Kidney (tissue), 22 donors: ENCODE measurements at places on chromosomes 11 and 22.
A peak's percentile ranks its signal among the peaks of the same experiment; 100 is the strongest.

GRCh38 chr11:117818041-117818873 lies 6.3 kb downstream of the FXYD2 start:
- H3K4me1 ChIP-seq = peaks cover 51% of the 10 kb centered on the region
- no peaks in the 10 kb centered on the region for H3K27me3 ChIP-seq
- no peak overlapping the region for H3K4me3 ChIP-seq
- peaks cover 23% of the 10 kb centered on the region for H3K36me3 ChIP-seq

GRCh38 chr11:101126551-101127196 lies 2.9 kb downstream of the PGR start:
- peak; percentile 41 for DNase-seq
- peak overlapping the region; percentile 63 for H3K4me3 ChIP-seq
- no peaks in the 10 kb centered on the region for H3K36me3 ChIP-seq
- H3K27me3 ChIP-seq = peaks cover 46% of the 10 kb centered on the region
- peak overlapping the region; percentile 48 for H3K27ac ChIP-seq
- H3K4me1 ChIP-seq = no peaks in the 10 kb centered on the region

- no peak for DNase-seq
- no peak overlapping the region for H3K4me3 ChIP-seq
- no peak overlapping the region for H3K27ac ChIP-seq
- H3K4me1 ChIP-seq = no peaks in the 10 kb centered on the region
- no peaks in the 10 kb centered on the region for H3K36me3 ChIP-seq
- no peaks in the 10 kb centered on the region for H3K27me3 ChIP-seq
These were observed 6.6 kb upstream of the MS4A18 start for GRCh38 chr11:60717956-60718355.

DNA sequence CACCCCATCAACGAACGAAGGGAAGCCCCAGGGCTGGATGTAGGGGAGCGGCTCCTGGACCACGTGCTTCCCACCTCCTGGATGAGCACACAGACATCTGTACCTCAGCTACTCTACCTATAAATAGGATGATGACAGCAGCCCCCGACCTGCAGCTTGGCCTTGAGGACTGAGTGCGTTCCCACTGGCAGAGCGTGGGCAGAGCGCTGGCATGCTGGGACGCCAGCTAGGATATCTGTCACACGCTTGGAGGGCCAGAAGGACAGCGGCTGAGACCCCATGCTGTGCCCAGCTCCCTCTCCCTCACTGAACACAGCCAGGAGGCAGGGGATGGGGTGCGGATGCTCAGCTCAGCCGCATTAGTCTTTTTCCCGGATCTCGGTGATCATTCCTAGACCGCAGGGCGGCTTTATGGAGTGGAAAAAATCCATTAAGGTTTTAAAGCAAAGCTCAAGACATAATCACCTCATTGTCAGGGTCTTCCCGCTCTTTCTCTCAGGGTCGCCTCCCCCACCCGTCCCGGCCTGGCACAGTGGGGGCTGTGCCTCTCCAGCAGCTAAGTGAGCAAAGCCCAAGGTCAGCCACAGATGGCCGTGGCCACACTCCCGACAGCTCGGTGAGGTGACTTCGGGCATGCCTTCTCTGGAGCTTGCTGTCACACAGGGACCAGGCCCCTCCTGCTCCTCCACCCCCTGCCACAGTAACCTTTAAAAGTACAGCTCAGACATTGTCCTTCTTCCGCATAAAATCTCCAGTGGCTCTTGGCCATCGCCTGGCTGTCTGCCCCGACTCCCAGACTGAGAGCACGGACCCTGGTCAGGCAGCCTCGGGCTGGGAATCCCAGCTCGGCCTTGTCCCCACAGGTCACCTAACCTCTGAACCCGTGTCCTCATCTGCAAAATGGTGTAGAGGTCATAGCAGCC lies 69.6 kb upstream of the SHISAL1 start:
- H3K36me3 ChIP-seq = no peaks in the 10 kb centered on the region
- H3K4me3 ChIP-seq = no peak overlapping the region
- H3K4me1 ChIP-seq = no peaks in the 10 kb centered on the region
- H3K27ac ChIP-seq = no peak overlapping the region
- H3K27me3 ChIP-seq = no peaks in the 10 kb centered on the region
- DNase-seq = peak; percentile 85

DNA sequence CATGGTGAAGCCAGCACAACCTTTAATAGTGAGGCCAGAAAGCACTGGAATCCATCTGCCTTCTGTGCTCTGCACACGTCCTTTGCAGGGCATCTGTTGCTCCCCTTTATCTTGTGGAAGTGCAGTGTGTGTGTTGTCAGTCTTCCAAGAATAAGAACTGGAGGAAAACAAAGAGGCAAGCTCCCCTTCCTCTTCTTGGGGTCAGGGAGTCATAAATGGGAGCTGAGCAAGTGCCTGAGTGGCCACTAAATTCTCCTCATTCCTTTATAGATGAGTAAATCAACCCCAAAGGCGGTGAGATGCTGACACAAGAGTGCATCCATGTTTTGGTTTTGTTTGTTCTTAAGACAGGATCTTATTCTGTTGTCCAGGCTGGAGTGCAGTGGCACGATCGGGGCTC lies 38.3 kb downstream of the WT1 start:
- no peaks in the 10 kb centered on the region for H3K36me3 ChIP-seq
- no peaks in the 10 kb centered on the region for H3K4me1 ChIP-seq
- no peaks in the 10 kb centered on the region for H3K27me3 ChIP-seq
- DNase-seq = no peak
- no peak overlapping the region for H3K27ac ChIP-seq

DNA sequence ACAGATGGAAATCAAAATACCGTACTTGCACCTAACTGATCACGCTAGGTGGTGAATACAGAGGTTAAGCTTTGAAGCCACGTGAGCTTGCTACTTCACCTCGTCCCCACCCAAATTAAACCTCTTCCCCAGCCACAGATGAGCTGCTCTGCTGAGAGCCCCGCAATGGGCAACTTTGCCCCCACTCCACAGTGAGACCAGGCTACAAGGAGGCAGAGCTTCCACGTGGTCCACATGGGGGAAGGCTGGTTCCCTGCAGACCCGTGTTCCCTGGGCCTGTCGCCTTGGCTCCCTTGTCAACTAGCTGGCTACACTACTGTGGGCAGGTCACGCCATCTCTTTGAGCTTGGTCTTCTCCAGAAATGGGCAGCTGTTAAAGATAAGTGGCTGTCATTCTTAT lies 10.9 kb downstream of the CD5 start:
- DNase-seq = no peak
- H3K27me3 ChIP-seq = no peaks in the 10 kb centered on the region
- no peak overlapping the region for H3K27ac ChIP-seq
- H3K36me3 ChIP-seq = no peaks in the 10 kb centered on the region
- no peak overlapping the region for H3K4me3 ChIP-seq

DNA sequence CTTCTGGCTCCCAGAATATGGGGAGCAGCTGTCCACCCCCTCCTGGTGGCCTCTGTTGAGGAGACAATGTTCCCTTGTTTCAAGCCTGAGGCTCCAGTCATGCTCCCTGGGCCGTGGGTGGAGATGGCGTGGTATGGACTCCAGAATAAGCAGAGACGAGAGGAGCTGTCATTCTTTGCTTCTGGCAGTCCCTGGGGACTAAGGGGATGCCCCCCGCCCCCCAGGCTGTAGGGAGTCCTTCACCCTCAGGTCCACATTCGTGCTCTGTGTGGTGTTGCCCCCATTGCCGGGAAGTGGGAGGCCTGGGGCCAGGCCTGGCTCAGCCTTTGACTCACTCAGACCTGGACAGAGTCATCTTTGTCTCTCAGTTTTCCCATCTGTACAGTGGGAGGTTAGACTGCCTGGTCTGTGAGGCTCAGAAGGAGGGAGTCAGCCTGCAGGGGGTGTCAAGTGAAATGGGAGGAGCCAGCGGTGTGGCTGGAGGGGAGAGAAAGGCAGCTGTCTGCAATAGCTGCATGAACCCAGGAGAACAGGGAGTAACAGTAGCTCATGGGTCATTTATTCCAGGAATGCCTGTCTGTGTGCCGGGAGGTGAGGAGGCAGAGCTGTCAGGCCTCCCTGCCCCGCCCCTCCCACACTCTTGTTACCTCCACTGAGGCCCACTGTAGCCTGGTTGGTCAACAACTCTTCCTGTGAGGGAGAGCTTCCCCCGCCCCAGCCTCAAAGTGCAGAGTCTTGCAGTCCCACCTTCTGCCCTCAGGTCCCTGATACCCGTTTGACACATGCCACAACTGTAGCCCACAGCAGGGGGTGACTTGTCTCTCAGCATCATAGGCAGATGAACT lies 6.3 kb downstream of the ARHGEF17 start:
- peak overlapping the region; percentile 87 for H3K27ac ChIP-seq
- no peaks in the 10 kb centered on the region for H3K36me3 ChIP-seq
- peak overlapping the region; percentile 23 for H3K4me3 ChIP-seq
- no peaks in the 10 kb centered on the region for H3K27me3 ChIP-seq
- peaks cover 86% of the 10 kb centered on the region for H3K4me1 ChIP-seq
- peak; percentile 94 for DNase-seq

GRCh38 chr11:23765682-23766252 lies 731.1 kb upstream of the LUZP2 start:
- no peaks in the 10 kb centered on the region for H3K4me1 ChIP-seq
- no peak overlapping the region for H3K4me3 ChIP-seq

DNA sequence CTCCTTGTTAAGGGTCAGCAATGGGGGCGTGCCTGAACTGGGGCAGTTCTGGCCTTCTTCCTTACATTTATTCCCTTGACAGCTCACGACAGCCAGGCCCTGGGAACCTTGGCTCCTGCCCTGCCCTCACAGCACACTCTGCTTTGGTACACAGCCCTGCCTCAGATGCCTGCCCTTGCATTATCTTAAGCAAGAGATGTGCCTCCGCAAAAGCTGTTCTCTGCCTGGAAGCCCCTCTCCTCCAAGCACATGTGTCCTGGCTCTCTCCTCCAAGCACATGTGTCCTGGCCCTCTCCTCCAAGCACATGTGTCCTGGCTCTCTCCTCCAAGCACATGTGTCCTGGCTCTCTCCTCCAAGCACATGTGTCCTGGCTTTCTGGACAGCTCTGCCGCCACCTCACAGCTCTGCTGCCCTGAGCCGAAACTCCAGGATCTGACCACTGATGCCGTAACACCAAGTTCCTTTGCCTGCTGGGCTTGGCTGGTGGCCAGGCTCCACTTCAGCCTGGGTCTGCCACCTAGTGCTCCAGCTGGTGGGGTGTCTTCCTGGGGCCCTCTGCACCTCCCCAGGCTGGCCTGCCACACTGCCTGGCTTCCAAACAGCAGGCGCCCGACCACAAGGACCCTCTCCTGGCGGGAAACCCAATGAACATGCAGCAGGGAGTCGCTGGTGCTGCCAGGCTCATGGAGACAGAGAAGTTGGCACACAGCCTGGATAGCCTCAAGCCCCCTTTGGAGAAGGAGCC lies 53.0 kb downstream of the SCUBE1 start:
- H3K4me3 ChIP-seq = no peak overlapping the region
- DNase-seq = no peak
- H3K27me3 ChIP-seq = no peaks in the 10 kb centered on the region
- peaks cover 7% of the 10 kb centered on the region for H3K4me1 ChIP-seq
- H3K36me3 ChIP-seq = no peaks in the 10 kb centered on the region

GRCh38 chr11:44398266-44399030 lies 88.5 kb upstream of the ALX4 start:
- H3K27ac ChIP-seq = no peak overlapping the region
- no peak overlapping the region for H3K4me3 ChIP-seq
- H3K27me3 ChIP-seq = no peaks in the 10 kb centered on the region
- no peaks in the 10 kb centered on the region for H3K36me3 ChIP-seq

GRCh38 chr22:33917744-33918406 lies 2.4 kb downstream of the LARGE1 start:
- H3K27me3 ChIP-seq = no peaks in the 10 kb centered on the region
- H3K27ac ChIP-seq = no peak overlapping the region
- no peaks in the 10 kb centered on the region for H3K36me3 ChIP-seq
- DNase-seq = no peak

- peaks cover 4% of the 10 kb centered on the region for H3K4me1 ChIP-seq
- no peak overlapping the region for H3K27ac ChIP-seq
- H3K36me3 ChIP-seq = no peaks in the 10 kb centered on the region
- H3K27me3 ChIP-seq = no peaks in the 10 kb centered on the region
- no peak overlapping the region for H3K4me3 ChIP-seq
These were observed 5.4 kb upstream of the HDHD5 start for GRCh38 chr22:17164392-17165024.
